ENCODE measurements at places on chromosomes 11 and 22.

GRCh38 chr11:115226556-115226955, 277.7 kb downstream of the CADM1 start:
- DNase-seq = no peak

DNA sequence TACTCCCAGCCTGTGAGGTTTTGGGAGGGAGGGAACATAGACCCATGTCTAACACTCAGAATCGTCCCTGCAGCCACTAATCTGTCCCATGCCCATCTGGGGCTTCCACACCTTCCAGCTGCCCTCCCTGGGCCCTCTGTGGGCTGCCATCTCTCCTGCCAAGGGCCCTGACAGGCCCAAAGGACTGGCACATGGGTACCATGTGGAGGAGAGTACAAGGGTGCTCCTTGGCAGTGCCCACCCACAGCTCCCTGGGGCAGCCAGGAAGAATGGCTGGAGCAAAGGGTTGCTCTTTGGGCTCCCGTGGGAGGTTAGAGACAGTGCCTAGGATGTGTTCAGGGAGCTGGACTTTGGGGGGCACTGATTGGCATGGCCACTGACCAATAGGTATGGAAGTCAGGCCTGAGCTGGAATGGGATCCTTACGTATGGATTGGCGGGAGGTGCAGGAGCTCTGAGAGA, 56.8 kb downstream of the CD82 start:
- peak; percentile 52 for DNase-seq

DNA sequence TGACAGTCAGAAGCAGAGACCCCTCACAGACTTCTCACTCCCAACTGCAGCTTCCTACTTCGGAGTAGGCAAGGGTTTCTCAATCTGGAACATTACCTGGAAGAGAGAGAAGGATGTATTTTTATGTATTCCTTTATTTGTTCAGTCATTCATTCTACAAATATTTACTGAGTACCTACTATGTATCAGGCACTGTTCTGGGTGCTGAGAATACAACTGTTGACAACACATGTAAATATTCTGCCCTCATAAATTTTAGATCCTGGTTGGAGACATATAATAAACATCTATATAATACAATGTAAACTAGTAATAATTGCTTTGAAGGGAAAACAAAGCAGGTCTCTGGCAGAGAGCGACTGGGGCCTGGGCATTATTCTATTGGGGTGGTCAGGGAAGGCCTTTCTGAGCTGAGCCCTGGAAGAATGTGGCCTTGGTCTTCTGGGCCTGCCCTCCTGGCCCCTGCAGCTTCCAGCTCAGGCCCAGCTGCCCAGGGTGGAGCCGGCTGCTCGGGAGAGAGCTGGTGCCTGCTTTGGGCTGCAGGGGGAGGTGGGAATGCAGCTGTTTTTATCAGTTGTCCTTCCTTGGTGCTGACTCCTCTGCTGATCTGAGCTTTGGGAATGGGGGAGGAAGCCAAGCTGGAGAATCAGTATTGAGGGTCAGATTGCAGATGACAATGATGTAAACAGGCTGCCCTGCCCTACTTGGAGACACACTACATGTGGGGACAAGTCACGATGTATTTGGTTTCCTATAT, 46.8 kb downstream of the PKNOX2 start:
- DNase-seq = no peak

DNA sequence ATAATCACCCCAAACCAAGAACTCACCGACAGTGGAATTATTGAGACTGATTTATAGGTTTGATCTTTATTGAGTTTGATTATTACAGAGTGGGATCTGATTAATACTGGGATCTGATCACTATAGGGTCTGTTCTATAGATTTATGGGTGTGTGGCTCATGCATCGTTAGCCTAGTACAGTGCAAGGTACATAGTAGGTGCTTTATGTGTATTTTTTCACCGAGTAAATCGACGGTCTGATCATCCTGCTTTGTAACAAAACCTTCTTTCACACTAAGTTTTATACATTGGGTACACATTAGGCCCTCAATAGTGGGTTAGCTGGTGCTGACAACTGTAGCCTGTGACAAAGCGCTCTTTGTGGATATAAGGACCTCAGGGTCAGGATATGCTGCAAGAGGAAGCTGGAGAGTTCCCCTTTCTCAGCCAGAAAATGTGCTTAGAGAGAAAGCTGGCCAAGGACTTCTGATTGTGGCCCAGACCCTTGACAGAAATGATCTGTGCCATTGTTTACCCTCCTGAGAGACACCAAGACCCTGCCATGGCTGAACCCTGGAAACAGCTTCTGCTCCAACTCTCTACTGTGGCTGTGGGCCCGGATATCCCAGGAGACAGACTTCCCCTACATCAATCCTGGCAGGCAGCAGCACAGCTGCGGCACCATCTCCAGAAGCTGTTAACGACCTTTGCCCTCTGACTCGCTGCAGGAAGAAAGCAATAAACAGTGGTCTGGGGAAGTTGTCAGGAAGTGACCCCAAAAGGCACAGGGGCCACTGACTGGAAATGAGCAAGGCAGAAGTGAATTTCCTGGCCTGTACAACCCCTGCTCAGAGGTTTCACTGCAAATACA, 16.1 kb upstream of the TPP1 start:
- no peak for DNase-seq

DNA sequence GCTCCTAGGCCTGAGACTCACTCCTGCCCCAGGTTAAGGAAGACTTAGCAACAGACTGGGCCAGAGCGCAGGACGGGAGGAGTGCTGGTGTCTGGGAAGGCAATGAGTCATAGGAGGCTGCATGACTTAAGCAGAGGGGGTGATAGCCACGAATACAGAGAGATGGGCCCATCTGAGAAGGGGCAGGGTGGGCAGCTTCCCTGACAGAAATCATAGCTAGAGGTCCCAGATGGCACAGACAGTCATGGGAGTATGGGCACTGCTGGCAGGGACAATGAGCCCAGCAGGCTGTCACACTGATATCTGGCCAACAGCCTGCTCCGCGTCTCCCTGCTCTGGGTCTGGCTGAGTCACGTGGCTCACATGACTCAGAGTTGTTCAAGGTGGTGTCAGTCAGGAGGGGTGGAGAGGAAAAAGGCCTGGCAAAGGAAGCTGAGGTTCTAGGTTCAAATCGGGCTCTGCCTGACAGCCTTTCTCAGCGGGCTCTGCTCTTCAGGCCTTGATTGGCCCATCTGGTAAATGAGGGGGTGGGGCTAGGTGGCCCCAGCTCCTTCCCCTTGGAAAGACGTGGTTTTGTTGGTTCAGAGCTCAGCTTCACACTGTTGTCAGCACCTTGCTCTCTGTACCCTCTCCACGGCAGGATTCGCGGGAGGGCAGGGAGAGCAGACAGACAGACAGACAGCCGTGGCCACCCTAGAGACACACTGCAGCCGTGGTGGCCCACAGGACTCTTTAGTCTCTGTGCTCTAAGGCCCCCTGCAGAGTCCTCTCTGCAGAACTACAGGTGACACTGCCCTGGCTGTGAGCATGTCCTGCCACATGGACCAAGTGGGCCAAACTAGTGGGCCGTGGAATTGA, 47.8 kb downstream of the DBX1 start:
- DNase-seq = no peak

DNA sequence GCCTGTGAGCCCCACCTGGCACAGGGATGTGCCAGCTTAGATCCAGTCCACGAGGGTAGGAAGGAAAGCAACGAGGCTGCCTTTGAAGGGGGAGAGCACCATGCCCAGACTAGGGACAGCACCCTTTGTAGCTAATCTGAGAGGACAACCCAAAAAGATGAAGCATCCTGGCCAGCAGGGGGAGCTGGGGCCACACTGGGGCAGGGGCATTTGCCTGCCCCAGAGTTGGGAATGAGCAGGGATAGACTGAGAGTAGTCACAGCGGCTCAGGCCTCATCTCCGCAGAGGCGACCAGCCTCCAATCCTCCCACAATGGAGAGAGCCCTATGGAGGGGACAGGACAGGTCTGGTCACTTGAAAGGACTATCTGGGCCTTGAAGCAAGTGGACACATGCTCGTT, 16.4 kb downstream of the LMO1 start:
- no peak for DNase-seq

DNA sequence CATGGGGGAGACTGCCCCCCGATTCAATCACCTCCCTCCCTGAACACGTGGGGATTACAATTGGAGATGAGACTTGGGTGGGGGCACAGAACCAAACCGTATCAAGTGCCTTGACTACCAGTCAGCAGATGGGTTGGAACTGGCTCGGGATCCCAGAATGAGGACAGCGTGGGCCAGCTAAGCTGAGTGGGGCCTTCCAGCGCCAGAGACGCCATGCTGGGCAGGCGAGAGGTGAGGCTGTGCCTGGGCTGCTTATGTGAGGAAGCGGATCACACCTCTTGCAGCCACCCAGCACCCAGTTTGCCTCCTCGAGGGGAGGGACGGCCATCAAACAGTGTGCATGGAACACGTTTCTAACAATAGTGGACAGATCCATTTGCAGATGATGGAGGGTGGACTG, 195.1 kb downstream of the TBC1D22A start:
- DNase-seq = peak; percentile 16

DNA sequence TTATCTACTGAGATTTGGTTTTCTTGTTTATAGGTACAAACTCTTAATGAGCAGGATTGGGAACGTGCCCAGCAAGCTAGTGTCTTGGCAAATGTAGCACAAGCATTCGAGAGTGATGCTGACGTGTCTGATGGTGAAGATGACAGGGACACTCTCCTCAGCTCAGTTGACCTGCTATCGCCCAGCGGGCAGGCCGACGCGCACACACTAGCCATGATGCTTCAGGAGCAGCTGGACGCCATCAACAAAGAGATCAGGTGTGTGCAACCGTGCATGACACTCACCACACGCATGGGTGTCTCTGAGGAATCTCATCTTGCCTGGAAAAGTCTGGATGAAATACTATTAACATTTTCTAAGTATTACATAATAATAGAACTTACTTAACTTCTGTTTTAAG, 54.7 kb upstream of the CTTN start:
- DNase-seq = no peak

DNA sequence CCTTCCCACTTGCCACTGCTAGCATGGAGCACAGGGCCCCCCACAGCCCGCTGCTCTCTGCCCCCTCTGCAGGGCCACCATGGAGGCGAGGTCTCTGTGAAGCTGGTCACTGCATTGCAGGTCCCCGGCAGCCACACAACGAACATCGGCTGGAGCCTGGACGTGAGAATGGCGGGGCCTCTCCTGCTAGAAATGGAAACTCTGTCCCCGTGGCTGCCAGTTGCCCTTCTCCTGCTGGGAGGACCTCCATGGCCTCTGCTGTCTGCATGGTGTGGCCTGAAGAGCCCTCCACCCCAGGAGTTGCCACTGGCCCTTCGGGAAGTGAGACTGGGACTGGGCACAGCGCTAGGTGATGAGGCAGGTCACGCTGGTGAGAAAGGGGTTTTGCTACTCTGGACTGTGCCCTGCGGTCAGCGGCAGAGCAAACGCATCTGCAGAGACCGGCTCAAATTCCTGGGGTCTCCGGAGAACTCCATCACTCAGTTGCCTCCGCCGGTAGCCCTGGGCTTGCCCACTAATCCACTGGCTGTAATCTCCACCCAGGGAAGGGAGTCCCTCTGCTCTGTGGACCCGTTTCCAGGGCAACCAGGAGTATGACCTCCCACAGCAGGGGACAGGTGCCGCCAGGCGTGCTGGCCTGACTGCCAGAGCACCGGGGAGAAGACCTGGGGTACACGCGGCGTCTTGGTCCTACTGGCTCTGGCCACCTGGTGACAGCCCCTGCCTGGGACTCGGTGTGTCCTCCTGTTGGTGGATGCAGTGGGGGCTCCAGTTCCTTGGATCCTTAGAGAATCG, 806.3 kb downstream of the BRD1 start:
- peak; percentile 48 for DNase-seq

GRCh38 chr11:59271247-59271755, 58.6 kb upstream of the MPEG1 start:
- no peak for DNase-seq

- no peak for DNase-seq
Measured at GRCh38 chr11:44329472-44330230, 19.7 kb upstream of the ALX4 start.

- DNase-seq = no peak
Measured at GRCh38 chr11:23569134-23569533, 708.9 kb upstream of the CCDC179 start.

DNA sequence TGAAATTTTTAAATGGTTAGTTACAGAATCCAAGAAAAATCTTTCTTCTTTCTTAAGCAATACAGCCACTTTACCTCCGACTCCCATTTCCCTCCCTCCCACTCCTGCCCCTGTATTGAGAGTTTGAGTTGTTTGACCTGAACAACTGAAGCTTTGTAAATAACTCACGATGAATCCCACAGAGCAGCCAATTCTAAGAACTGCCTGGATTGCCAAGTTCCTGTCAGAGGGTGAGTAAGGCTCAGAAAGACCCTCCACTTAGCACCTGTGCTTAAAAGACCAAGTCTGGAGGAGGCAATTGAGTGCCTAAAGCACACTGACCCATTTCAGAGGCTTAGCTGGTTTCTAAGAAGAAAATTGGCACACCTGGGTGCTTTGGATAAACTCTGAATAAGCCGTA, 158.5 kb downstream of the MSANTD4 start:
- DNase-seq = no peak

- DNase-seq = no peak
Measured at GRCh38 chr11:114162719-114163123, 103.2 kb downstream of the ZBTB16 start.

DNA sequence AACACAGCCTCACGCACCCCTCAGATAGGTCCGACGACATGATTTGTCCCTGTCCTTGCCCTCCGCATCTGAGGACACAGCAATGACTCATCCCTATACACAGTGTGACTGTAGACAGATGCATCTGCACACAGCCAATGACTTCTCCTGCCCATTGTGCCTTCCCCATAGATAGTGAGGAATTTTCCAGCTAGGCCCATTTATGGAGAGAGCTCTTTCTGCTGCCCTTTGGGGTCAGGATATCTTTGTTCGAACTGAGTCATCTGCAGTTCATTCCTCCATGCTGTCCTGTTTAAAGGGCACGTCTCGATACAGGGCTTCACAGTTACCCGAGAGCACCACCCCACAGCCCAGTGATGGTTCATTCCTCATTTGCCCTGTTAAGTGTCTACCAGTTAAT, 96.7 kb downstream of the LARGE1 start:
- no peak for DNase-seq

GRCh38 chr22:24099071-24099470, 82.2 kb upstream of the SUSD2 start:
- DNase-seq = peak; percentile 16

- DNase-seq = no peak
Measured at GRCh38 chr22:39935612-39936011, 24.6 kb upstream of the TMA7B start.

- DNase-seq = no peak
Measured at GRCh38 chr22:44369293-44369661, 56.5 kb upstream of the SHISAL1 start.

DNA sequence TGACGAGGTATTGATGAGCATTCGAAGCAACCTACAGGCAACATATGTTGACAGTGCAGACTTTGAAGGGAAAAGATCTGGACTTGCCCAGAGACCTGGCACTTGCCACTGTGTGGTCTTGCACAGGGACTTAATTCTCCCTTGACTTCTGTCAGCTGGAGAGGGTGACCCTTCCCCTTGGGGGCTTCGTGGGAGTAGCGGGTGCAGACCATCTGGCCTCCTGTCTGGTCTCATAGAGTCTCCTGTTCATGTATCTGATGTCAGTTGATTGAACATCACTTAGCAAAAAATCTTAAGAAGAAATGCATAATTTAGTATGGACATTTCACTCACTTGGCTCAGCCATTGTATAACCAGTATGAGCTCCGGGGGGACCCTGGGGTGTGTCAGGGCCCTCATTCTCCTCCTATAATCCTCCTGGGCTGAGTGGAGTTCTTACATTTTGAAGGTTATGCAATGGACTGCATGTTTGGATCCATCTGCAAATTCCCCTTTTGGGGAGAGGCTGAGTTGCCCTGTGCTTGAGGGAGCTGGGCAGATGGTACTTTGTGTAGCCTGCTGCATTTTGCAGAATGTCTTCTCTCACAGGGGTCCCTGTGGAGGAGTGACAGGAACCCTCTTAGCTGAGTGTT, 13.0 kb downstream of the BCR start:
- no peak for DNase-seq

- peak; percentile 67 for DNase-seq
Measured at GRCh38 chr11:128757886-128758612, 64.2 kb downstream of the FLI1 start.

All from activated effector memory CD4-positive, alpha-beta T cell treated with anti-CD3 and anti-CD28 coated beads, Interleukin-2, amount 50 U/mL, for 16 hours (primary cell).